Hindlimb muscle (tissue), 1 donor: ENCODE measurements at places on chromosomes 5 and 9.

GRCh38 chr5:30867711-30868110 lies 325.8 kb upstream of the CDH6 start:
- DNase-seq: no peak

GRCh38 chr5:132176987-132177386 lies 50.7 kb downstream of the P4HA2 start:
- no peak for DNase-seq

- no peak for DNase-seq
Measured at GRCh38 chr5:58076483-58077257, 383.2 kb downstream of the PLK2 start.

- no peak for DNase-seq
Measured at GRCh38 chr5:57327561-57328367, 153.9 kb downstream of the GPBP1 start.
